ENCODE measurements at places on chromosomes 4 and X.
A peak's percentile ranks its signal among the peaks of the same experiment; 100 is the strongest.

- ATAC-seq: no peak
These were observed 133.3 kb upstream of the ZIC3 start for GRCh38 chrX:137432609-137433008.

- ATAC-seq: no peak
These were observed 9.8 kb downstream of the PWWP3B start for GRCh38 chrX:106177982-106178321.

- ATAC-seq: no peak
These were observed 44.3 kb downstream of the AR start for GRCh38 chrX:67587946-67588624.

- ATAC-seq: no peak
These were observed 27.0 kb upstream of the PDGFC start for GRCh38 chr4:156998500-156999174.

DNA sequence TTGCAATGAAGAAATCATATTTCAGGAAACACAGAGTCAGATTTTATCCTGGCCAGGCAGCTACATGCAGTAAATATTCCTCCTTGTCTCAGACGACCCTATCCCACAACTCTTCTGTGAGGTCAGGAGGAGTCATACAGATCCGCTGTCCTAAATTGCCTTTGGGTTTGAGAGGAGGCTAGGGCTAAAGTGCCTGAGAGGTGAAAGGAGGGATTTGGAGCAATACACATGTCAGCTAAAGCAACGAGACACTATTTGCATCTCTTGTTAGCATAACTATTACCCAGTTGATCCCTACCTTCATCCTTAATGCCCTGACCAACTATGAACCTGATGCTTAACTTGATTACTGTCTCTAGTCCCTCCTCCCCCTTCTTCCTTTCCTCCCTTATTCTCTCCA is 98.6 kb downstream of the TBC1D19 start:
- ATAC-seq: no peak

GRCh38 chrX:25941559-25942250 is 196.4 kb upstream of the MAGEB18 start:
- ATAC-seq: no peak

GRCh38 chrX:121975671-121976070 is 928.3 kb downstream of the GLUD2 start:
- no peak for ATAC-seq

GRCh38 chr4:174096456-174096855 is 187.0 kb downstream of the FBXO8 start:
- ATAC-seq: no peak

DNA sequence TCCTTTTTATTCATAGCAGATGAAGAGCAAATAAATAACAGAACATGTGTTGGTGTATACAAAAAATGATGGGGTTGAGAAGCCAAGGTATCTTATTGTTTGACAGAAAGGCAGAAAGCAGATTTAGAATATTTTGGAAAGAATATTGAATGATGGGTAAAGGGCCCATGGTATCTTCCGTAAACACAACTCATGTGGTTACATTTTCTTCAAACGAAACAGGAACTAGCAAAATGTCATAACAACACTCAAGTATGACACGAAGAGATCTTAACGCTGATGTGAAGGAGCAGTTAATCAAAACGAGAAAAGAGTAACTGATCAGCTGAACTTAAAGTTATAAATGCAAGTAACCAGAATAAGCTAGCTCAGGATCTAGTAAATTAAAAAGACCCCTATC is 195.7 kb upstream of the GK2 start:
- ATAC-seq: peak; percentile 82

DNA sequence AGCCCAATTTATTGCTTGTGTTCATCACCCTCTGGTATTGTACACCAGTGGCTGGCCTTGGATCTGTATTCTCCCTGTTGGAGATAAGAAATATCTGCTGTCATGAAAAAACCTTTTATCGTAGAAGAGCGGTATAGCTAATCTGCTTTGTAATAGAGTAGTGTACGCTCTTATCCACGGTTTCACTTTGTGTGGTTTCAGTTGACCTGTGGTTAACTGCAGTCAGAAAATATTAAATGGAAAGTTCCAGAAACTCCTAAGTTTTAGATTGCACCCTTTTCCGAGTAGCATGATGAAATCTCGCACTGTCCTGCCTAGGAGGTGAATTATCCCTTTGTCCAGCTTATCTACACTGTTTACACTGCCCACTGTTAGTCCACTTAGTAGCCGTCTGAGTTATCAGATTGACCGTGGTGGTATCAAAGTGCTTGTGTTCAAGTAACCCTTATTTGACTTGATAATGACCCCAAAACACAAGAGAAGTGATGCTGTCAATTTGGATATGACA is 42.4 kb downstream of the KDM6A start:
- ATAC-seq: no peak

DNA sequence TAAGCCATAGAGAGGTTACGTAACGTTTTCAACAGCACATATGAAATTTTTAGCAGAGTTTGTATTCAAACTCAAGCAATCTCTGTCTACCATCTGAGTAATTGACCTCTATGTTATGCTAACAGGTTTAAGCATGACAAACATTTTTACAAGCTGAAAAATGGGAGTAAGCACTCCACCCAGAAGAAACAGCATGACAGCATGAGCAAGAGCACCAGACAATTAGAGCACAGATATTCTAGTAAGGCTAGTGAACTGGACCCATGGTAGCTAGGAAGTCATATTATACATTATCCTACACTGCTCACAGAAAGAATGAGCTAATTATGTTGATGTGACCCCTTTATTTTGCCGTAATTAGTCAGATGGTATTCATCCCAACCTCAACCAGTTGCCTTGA is 200.5 kb downstream of the PABPC4L start:
- no peak for ATAC-seq

GRCh38 chr4:40212674-40213527 is 16.1 kb downstream of the RHOH start:
- ATAC-seq: no peak

DNA sequence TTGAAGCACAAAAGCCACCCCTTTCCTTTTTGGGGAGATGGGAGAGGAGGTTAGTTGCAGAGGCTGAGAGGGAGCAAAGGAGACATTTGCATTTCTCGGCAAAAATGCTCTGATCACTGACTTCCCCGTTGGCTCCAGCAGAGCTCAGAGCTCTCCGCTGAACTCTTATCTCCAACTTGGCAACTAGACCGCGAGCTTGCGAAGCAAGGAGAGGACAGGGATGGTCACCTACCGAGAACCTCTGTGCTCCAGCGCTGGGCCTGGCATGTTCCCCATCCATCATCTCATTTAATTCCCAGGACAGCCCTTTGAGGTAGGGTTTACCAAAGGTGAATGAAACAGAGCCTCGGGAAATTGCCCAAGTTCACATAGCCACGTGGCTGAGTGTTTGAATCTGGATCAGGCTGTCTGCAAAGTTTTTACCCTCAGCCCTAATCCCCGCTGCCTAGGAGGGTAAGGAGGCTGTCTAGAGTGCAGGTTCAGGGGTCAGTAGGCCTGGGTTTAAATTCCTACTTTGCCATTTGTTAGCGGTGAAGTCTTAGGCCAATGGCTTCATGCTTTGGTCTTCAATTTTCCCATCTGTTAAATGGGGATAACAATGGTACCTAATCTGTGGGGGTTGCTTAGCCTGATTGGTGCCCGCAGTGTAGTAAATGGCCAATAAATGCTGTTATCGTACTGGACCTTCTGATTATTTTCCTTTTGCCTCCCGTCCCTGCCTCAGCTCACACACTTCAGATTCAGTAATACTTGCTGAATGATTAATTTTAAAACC is 3.8 kb upstream of the CITED1 start:
- no peak for ATAC-seq

DNA sequence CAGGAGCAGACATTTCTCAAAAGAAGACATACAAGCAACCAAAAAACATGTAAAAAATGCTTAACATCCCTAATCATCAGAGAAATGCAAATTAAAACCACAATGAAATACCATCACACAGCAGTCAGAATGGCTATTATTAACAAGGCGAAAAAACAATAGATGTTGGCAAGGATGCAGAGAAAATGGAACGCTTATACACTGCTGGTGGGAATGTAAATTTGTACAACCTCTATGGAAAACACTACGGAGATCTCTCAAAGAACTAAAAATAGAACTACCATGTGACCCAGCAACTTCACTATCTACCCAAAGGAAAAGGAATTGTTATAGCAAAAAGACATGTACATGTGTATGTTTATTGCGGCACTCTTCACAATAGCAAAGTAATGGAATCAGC is 71.5 kb downstream of the PPP4R3C start:
- ATAC-seq: no peak

DNA sequence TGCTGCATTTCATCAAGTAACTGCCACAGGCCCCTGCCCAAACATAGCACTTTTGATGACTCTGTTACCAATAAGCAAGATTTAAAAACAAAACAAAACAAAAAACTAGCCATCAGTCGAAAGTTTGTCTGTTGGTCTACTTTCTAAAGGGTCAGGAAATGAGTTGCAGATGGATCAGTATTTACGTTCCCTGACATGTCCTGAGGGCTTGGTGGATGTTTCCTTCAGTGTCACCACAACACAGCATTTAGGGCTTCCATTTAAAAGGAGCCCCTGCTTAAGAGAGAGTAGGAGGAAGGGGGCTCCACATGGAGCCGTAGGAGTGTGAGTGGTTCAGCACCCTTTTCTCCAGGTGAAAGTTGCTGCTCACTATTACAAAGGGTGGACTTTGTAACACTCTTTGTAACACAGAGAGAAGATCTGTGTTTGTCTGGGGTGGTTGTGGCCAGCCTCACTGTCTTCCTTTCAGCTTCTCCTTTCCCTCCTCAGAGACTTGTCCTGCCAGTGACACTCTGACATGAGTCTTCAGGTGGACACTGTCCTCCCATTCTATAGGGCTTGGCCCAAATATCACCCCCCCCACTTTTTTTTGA is 167.5 kb upstream of the PDE5A start:
- ATAC-seq: no peak

DNA sequence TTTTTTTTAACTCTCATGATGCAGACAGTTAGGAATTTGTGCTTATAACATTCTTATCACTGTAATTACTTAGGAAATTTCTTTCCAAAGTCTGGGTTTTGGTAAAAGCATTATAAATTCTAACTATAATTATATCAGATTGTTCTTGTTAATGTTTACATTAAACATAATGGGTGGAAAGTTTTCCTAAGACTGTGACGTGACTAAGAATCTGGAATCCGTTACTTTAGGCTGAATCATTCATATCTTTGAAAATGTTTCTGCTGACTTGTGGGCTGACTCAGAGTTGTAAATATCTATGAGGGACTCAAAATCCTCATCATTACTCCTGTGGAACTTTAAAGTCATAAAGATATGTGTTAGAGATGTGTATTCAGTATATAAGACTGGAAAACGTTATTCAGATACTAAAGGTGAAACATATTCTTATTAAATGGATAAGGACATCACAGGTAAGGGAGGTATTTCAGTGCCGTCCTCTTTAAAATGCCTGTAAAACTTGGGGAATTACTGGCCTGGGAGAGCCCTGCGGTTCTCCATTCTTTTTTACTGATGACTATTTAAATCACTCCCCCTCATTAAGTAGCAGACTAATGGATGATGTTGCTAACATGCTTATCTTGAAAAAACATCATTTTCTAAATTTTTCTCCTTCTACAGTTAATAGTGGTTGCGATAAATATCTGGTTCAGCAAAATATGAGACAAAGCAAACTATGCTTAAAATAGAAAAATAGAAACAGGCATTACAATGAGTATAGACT is 159.0 kb downstream of the DCLK2 start:
- no peak for ATAC-seq

DNA sequence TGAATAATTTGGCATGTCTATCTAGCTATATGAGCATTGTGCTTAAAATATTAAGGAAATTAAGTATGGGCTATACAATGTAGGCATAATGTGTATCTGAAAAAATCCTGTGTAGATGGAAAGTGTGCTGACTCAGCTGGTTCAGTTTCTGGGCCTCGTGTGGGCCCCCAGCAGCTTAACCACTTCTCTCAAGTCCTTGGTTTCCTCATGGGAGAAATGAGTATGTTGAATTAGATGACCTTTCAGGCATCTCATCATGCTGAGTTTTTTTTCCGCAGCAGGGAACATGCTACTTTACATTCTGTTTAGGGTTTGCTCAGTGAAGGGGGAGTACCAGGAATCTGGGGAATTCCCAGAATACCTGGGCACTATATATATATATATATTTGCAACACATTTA is 30.5 kb downstream of the RHOH start:
- ATAC-seq: peak; percentile 55

DNA sequence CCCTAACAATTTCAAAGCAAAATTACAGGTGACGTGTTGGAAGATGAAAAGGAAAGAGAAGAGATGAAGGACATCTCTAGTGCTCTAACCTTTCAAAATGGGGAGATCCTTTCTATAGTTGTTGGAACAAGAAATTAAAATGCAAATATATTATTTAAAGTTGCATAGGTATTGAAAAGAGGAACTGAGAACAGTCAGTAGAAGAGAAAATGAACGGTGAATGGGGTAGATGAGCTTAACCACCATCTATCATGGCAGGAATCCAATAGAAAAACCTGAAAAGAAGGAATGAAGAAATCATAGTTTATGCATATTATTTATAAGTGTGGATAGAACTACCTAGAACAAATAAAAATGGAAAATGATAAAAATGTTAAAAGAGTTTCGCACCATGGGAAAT is 42.0 kb downstream of the ANXA5 start:
- ATAC-seq: no peak

DNA sequence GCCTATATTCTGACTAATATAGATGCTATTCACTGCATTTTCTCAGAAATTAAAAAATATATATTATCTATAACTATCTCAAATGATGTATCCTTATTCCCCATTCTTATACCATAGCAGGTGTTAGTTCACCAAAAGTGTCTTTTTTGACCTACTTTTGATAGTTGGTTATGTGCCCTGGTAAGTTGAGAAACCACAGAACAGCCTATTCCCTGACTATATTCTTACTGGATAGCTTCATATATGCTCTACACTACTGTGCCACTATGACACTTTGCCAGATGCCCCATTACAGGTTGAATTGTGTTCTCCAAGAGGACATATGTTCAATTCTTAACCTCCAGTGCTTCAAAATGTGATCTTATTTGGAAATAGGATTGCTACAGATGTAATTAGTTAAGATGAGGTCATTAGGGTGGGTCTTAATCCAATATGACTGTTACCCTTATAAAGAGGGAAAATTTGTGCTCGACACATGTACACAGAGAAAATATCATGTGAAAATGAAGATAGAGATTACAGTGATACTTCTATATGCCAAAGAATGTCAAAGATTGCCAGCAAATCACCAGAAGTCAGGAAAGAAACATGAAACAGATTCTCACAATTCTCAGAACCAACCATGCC is 76.1 kb downstream of the LRBA start:
- no peak for ATAC-seq

GRCh38 chr4:152095701-152096070 is 334.9 kb upstream of the GATB start:
- ATAC-seq: no peak

- peak; percentile 94 for ATAC-seq
These were observed 64.4 kb downstream of the ASMT start for GRCh38 chrX:1679238-1679637.

DNA sequence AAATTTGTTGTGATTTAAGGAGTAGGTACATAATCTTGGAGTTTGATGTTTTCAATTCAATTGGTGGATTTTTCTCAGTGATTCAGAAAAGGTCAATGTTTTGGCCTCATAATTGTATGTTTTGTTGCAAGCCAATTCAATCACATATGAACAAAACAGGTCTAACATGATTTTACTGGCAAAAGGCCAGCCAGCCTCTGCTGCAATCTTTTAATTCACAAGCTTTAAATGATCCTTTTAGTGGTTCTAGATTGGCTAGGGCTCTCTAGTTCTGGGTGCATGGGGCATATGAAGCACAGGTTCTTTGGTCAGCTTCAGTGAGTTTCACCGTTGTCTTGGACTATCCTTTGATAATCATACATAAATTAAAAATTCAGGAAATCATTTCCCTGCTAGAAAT is 19.2 kb upstream of the SLC6A14 start:
- ATAC-seq: no peak

- ATAC-seq: no peak
These were observed 3.4 kb upstream of the HOPX start for GRCh38 chr4:56684320-56685050.

Data from activated CD4-positive, CD25-positive, alpha-beta regulatory T cell treated with anti-CD3 and anti-CD28 coated beads, Interleukin-2, amount 50 U/mL, for 24 hours (primary cell).